GDM1 (cell line): ENCODE measurements at places on chromosomes 5 and 9.

- no peak for DNase-seq
Measured at GRCh38 chr5:173410459-173411233, 82.4 kb upstream of the STC2 start.

- DNase-seq: no peak
Measured at GRCh38 chr9:111919875-111920274, 23.3 kb downstream of the UGCG start.

DNA sequence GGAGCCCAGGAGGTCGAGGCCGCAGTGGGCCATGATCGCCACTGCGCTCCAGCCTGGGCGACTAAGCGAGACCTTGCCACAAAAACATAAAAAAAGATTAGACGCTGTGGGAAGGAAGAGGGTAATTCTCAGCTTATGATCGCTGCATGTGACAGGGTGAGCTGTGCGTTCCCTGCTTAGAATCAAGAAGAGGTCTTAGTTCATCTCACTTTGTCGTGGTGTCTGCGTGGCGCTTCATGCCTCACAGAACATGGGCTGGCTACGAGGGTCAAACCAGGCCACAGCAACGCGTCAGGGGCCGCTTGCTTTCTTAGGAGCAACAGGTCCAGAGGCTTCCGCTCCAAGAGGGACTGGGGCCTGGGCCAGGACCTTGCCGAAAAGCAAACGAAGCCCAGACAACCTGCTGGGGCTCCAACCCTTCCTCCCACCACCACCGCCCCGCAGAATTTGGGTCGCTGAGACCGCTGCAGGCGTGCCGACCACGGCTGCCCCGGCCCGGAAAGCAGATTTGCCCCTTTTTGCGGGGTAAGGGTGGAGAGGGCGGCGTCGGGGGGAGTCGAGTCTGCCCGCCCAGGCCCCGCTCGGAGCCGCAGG, 10.0 kb upstream of the GRIN1 start:
- DNase-seq: no peak

DNA sequence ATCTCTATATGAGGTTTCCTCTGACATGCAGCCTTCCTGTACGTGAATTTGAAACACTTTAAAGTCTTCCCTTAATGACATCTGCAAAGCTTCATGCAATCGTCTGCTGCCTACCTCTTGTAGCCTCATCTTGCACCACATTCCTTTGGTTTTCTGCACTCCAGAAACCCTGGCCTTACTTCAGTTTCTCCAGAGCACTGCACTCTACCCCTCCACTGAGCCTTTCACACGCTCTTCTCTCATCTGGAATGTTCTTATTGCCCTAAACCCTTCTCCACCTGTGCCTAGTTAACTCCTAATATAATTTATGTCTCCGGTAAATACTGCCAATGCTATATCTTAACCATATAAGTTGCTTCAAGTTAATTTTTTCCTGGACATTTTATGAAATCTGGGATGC, 168.8 kb upstream of the SLC27A6 start:
- DNase-seq: no peak

GRCh38 chr5:172867761-172868435, 33.8 kb downstream of the ERGIC1 start:
- no peak for DNase-seq
